CD4-positive, CD25-positive, alpha-beta regulatory T cell (primary cell): ENCODE measurements at places on chromosomes 4 and X. TPM values are rescaled to one million over a fixed set of nuclear protein-coding genes. Genes with fewer than 3 reads are reported as not detected.
A peak's percentile ranks its signal among the peaks of the same experiment; 100 is the strongest.

LEF1 gene
- total RNA-seq = 469 TPM

ADGRG2 gene
- not detected for total RNA-seq

WFS1 gene
- total RNA-seq = 3.8 TPM

DNA sequence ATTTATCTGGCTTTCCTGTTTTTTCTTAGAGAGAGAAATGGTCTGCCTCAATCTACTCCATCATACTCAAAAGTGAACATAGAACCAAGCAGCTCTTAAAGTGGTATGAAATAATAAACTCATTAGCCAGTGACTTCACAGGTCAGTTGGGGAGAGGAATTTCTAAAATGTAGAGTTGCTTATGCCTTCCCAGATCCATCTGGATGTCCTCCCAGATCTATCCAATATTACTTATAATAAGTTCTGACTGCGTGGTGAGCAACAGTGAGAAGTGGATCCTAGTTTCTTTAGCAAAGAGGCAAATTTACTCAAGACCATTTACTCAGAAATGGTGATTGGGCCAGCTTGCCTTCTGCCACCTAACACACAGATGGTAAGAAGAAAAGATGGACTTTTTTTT lies 748.0 kb downstream of the PCDH18 start:
- no peak overlapping the region for H3K27ac ChIP-seq
- no peaks in the 10 kb centered on the region for H3K27me3 ChIP-seq
- no peak overlapping the region for H3K4me3 ChIP-seq
- no peak for DNase-seq

GRCh38 chr4:125398263-125399002 lies 83.7 kb downstream of the FAT4 start:
- no peaks in the 10 kb centered on the region for H3K36me3 ChIP-seq
- no peaks in the 10 kb centered on the region for H3K4me1 ChIP-seq
- no peak overlapping the region for H3K4me3 ChIP-seq
- no peaks in the 10 kb centered on the region for H3K27me3 ChIP-seq
- no peak for DNase-seq

GRCh38 chr4:102593147-102593546 lies 92.0 kb downstream of the NFKB1 start:
- peaks cover 21% of the 10 kb centered on the region for H3K4me1 ChIP-seq
- no peak overlapping the region for H3K4me3 ChIP-seq
- no peak overlapping the region for H3K27ac ChIP-seq
- peaks cover 50% of the 10 kb centered on the region for H3K36me3 ChIP-seq

- H3K36me3 ChIP-seq = no peaks in the 10 kb centered on the region
- H3K4me3 ChIP-seq = no peak overlapping the region
- no peaks in the 10 kb centered on the region for H3K27me3 ChIP-seq
- no peaks in the 10 kb centered on the region for H3K4me1 ChIP-seq
- no peak for DNase-seq
Measured at GRCh38 chr4:130424211-130424610, 1328.3 kb downstream of the C4orf33 start.

DNA sequence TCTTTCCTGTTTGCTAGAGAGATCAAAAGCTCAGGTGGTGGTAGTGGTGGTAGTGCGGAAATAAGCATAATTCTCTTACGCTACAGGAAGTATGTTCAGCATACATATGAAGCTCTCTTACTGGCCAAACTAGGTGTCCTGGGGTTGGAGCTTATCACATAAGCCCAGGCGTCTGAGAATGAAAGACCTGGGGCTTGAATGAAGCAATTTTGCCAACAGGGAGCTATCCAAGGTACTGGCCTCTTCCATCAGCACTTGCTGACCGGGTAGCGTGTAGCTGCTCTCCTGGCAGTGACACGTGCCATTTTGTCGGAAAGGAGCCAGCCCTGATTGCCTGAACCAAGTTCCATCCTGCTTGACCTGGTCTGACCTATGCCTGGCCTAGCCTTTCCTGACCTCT lies 65.9 kb upstream of the HPF1 start:
- no peak for DNase-seq
- H3K27ac ChIP-seq = no peak overlapping the region
- H3K4me3 ChIP-seq = peak overlapping the region; percentile 21

- no peak overlapping the region for H3K27ac ChIP-seq
- no peaks in the 10 kb centered on the region for H3K36me3 ChIP-seq
- no peak overlapping the region for H3K4me3 ChIP-seq
- no peaks in the 10 kb centered on the region for H3K4me1 ChIP-seq
- no peaks in the 10 kb centered on the region for H3K27me3 ChIP-seq
Measured at GRCh38 chr4:65580551-65580950, 89.7 kb downstream of the EPHA5 start.
